ENCODE measurements at places on chromosomes 6 and 20.

GRCh38 chr6:35503534-35503933, 6.7 kb upstream of the TEAD3 start:
- ATAC-seq, result no peak

GRCh38 chr20:47354464-47354713, 2.1 kb downstream of the ZMYND8 start:
- ATAC-seq, result no peak

GRCh38 chr20:43723186-43723585, 3.6 kb downstream of the GTSF1L start:
- no peak for ATAC-seq

DNA sequence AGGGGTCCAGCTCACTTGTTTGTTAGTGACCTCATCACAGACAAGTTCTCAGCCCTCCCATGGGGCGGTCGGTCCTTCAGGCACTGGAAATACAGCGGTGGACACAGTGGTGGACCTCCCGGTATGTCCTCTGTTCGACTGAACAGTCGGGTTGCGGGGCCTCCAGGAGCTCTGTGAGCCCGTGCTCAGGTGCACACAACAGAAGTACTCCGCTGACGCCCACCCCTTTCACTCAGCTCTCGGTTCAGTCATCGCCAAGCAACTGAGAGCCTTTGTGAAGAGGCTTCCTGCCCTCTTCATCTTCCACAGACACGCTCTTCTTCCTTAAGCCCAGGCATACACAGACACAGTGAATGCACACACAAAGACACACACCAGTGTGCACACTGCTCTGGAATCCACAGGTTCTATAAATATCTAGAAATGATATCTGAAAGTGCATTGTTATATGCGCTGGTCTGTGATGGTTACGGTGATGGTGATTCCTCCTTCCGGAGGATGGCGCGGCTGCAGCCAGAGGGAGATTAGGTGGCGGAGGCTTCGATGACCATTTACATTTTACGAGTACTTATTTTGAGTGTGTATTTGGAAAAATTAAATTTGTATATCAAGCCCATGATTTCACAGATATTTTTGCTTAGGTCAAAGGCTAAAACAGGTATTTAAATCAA, 46.8 kb upstream of the BHLHE23 start:
- no peak for ATAC-seq

DNA sequence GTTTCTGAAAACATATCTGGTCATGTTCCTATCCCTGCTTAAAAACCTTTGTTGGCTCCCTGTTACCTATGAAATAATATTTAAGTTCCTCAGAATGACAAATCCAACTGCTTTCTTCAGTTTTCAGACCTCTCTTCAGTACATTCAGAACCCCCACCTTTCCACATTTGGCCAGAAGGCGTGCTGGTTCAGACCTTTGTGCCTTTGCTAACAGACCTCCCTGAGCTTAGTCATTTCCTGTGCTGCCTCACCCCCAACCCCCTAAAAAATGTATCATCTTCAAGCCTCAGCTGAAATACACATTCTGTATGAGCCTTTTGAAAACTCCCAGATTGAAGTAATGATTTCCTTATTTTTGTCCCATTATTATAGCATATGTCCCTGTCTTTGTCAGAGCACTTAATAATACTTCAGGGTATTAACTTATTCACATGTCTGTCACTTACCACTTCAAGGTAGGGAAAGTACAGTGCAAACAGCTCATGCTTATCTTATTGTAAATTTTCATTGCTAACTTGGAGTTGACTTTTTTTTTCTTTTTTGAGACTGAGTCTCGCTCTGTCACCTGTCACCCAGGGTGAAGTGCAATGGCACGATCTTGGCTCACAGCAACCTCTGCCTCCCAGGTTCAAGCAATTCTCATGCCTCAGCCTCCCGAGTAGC, 19.7 kb downstream of the FAM217A start:
- ATAC-seq, result peak; percentile 93
